ENCODE measurements at places on chromosomes 11 and 22.
A peak's percentile ranks its signal among the peaks of the same experiment; 100 is the strongest.

GRCh38 chr11:117634756-117635603 is 162.0 kb downstream of the DSCAML1 start:
- DNase-seq, result no peak

- DNase-seq, result no peak
Observed at GRCh38 chr11:111305162-111305802, 6.9 kb downstream of the POU2AF3 start.

DNA sequence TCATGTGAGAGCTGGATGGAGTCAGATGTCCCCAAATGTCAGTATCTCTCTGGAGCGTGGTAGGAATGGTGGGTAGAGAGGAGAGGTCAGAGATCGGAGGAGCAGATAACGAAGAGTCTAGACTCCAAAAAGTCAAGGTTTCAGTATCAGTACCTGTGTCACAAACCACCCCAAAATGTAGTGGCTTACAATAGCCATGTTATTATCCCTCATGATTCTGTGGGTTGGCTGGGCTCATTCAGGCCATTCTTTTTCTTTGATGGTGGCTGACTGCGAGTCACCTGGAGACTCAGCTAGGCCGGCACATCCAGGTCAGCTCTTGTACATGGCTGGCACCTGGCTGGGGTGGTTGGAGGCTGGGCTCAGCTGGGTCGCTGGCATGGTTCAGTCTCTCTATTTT is 7.3 kb upstream of the SSTR3 start:
- DNase-seq, result no peak

DNA sequence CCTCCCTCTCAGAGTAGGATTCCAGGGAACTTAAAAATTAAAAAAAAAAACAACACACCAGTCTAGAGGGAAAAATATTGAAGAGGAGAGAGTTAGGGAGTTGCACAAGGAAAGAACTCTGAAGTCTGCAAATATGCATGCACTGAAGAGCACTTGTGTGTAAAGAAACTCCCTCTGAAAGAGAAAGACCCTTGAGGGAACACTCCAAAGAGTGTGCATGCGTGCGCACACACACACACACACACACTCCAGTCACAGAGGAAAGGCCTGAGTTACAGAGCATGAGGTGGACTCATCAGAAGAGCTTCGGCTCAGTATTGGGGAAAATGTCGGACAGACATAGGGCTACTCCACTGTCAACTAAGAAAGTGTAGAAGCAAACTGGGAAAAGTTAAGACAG is 30.1 kb downstream of the GGTLC2 start:
- no peak for DNase-seq

- DNase-seq, result peak; percentile 70
Observed at GRCh38 chr11:43852057-43852636, 28.5 kb upstream of the ALKBH3 start.

- DNase-seq, result no peak
Observed at GRCh38 chr11:13152736-13153541, 124.7 kb upstream of the BMAL1 start.

Measured in omental fat pad (tissue), 4 donors.